ENCODE measurements at places on chromosomes 6 and 20.
A peak's percentile ranks its signal among the peaks of the same experiment; 100 is the strongest.

DNA sequence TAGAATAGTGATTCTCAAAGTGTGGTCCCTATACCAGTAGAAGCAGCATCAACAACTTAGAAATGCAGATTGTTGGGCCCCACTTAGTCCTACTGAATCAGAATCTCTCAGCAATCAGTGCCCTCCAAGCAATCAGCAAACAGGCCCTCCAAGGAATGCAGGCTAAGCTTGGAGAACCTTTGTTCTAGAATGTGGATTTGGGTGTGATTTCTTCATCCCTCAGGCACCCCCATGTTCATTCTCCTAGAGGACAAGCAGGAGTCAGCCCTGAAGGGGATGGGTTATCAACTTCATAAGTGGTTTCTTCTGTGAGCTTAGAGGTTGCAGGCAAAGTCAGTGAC lies 40.5 kb upstream of the TAF8 start:
- DNase-seq, result no peak

GRCh38 chr6:82467338-82467737 lies 103.7 kb downstream of the TPBG start:
- DNase-seq, result no peak

- DNase-seq, result no peak
These were observed 243.9 kb upstream of the RUNX2 start for GRCh38 chr6:45084257-45084656.

DNA sequence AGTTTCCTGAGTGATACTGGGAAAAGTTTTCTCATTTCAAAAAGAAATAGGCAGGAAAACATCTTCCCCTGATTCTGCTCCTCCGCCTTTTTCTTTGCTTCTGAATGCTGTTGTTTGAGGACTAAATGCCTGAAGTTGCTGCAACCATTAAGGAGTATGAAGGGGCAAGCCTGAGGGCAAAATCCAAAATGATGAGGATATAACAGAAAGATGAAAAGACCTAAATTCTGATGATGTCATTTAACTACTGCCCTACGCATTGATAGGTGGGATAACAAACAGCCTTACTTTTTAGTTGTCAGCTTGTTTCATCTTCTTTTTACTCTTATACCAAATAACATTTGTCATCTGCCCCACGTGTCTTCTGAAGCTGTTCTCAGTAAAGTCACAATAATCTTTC lies 474.6 kb upstream of the MMS22L start:
- DNase-seq, result no peak

DNA sequence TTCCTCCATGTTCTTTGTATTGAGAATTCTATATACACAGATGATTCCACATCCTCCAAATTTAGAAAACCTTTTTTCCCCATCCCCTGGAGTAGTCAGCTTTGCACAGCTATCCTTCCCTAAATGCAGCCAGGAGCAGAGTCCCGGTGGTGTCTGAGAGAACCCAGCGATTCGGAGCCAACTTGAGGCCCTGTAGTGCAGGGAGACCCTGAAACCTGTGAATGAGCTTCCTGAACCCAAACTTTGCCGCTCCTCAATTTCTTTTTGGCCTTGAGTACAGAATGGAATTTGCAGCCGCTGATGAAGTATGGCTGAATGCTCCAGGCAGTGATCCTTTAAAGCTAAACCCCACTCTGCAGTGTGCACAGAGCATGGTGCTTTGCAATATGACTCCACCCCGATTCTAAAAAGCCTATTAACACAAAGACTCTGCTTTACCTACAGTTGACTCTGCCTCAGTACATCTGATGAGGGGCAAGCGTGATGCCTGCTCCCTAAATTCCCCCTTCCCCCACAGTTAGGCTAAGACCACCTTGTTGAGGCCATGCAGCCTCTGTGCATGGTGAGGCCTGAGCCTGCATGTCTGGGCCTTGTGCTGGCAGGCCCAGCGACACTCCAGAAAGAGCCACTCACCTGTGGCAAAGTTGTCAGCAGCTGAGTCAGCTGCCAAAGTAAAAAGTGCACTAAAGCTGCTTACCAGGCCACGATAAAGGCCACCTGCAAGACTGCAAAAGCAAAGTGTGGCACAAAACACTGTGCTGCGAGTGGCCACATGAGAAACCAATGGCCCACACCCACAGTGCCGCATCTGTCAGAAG lies 82.1 kb downstream of the PLEKHG1 start:
- no peak for DNase-seq

DNA sequence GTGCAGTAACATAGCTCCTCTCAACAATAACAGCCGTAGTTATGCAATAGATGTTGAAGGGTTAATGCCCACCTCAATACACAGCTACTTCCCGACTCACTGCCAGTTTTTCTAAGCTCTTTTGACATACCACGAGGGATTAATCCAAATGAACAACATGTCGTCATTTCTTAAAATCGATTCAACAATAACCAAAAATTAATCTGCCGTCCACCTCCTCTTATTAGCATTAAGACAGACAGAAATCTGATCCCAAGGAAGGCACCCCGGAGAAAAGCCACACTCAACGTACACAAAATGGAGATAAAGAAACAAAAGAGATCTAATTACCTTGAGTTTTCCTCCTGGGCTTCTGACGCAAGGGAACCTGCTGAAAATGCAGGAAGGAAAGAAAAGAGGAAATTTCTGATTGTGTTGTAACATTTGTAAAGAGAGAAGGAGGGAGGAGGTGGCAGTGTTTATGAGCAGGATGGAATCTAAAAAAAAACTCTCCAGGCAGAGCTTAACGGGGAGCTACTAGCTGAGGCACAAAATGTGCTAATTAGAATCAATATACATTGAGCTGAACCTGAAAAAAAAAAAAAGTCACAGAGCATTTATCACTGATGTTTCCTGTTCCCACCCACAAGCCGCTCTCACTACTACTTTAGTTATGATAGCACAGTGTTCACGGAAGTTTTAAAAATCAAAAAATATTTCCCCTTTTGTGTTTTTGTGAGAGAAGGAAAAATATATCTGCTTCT lies 109.3 kb downstream of the IPCEF1 start:
- no peak for DNase-seq

GRCh38 chr6:148379966-148380713 lies 37.5 kb downstream of the SASH1 start:
- DNase-seq, result no peak

DNA sequence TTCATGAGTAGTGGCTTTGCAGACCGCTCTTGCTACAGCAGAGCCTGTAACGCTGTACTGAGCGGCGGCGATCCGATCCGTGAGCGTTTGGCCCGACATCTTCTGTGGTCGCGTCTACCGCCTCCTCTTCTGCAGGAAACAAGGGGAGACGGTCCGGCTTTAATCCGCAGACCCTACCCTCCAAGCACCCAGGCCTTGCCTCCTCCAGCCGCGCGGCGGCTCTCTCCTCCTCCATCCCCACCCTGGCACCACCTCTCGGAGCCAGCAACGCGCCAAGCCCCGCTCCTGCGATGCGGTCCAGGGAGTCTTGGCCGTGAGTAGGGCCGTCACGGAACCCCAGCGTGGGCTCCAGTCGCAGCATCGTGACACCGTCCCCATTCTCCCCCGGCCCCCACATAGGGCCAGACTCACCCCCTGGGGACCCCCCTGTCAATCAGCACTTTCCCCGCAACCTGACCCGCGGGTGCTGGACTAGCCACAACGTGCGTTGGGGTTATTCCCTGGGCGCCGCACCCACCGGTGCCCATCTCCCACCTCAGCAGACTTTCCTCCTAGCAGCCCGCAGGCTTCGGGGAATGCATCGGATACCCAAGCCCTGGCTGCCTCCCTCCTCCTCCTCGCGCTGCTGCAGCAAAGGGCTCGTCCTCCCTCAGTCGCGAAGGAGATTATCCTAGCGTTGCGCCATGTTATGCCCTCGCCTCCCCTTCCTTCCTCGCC lies 914 bp downstream of the SNAP91 start:
- no peak for DNase-seq

DNA sequence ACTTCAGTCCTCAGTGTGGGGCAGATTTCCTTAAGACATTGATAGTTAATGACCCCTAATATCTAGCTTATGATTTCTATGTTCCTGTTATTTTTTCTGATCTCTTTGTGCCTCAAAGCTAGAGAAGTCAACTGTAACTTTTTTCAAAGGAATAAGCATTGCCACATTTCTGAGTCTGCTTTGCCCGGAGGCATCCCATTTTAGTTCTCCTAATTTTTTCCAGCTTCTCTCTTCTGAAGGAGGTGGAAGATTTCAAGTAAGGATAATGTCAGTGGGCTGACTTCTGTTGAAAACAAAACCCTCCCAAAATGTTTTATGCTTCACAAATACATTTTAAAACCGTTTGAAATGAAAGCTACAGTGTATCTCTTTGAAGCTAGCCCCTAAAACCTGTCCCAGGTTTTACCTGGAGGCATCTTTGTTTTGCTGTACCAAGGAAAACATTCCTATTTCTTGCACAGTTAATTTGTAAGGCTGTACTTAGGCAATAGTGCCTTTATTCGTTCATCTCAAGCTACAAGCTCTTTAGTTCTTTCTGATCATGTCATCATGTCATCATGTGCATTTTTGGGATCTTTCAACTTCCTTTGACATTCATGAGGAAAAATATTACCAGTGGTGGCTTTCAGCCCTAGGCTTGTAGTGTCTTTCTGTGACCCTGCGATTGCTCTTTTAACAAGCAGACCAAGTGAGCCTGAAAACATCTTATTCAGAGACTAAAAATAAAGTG lies 45.7 kb downstream of the TSPYL4 start:
- DNase-seq, result no peak

DNA sequence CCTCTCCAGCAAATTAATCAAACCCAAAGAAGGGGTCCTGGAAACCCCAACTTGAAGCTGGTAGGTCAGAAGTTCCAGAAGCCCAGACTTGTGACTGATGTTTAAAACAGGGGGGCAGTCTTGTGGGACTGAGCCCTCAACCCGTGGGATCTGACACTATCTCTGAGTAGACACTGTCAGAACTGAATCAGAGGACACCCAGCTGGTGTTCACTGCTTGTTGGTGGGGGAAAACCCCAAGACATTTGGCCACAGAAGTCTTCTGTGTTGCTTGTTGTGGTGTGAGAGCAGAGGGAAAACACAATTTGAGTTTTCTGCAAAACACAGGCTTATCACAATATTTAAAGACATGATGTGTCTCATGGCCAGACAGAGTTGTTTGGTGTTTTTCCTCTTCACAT lies 29.9 kb downstream of the KIF13A start:
- no peak for DNase-seq

GRCh38 chr6:22313796-22314195 lies 17.0 kb upstream of the PRL start:
- no peak for DNase-seq

GRCh38 chr20:60172346-60172984 lies 214.2 kb downstream of the CDH26 start:
- DNase-seq, result no peak

GRCh38 chr6:30769088-30769852 lies 24.9 kb upstream of the IER3 start:
- DNase-seq, result peak; percentile 54

- DNase-seq, result no peak
These were observed 14.8 kb upstream of the VNN1 start for GRCh38 chr6:132728616-132729015.

GRCh38 chr20:53128004-53128403 lies 155.8 kb downstream of the TSHZ2 start:
- DNase-seq, result no peak

- no peak for DNase-seq
These were observed 125.8 kb downstream of the DLL1 start for GRCh38 chr6:170165085-170165470.

DNA sequence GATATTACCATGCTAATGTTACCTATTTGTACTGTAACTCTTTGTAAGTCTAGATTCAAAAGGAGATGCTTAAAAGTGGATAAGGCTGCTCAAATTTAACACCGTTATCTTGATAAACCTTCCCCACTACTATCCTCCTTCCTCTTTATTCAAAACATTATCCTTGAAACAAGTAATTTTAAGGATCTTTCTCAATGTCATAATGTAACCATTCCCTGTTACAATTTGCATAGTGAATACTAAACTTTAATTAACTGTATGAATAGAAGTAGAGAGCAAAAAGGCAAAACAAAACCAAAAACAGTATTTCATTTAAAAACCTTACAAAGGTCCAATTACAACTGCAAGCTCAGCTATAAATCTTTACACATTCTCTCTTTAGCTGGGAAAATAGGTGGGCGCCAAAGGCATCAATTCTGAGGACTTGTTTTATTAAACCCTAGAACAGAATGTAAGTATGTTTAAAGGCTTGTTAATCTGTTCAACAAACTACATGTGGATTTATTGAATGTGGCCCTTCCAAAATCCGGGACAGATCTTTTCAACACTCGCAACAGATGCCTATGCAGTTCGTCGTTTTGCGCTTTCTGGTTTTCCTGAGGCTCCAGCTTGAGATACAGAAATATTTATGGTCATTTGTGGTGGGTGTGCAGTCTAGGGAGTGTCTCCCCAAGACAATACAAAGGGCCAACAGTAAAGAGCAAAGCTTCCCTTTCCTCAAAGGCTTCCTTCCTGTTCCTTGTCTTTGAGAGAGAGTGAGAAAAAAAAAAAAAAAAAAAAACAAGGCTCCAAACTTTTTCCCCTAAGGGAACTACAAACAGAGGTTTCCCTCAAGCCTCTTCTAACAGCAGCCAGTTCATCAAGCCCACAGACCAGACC lies 15.1 kb downstream of the KIF13A start:
- no peak for DNase-seq

DNA sequence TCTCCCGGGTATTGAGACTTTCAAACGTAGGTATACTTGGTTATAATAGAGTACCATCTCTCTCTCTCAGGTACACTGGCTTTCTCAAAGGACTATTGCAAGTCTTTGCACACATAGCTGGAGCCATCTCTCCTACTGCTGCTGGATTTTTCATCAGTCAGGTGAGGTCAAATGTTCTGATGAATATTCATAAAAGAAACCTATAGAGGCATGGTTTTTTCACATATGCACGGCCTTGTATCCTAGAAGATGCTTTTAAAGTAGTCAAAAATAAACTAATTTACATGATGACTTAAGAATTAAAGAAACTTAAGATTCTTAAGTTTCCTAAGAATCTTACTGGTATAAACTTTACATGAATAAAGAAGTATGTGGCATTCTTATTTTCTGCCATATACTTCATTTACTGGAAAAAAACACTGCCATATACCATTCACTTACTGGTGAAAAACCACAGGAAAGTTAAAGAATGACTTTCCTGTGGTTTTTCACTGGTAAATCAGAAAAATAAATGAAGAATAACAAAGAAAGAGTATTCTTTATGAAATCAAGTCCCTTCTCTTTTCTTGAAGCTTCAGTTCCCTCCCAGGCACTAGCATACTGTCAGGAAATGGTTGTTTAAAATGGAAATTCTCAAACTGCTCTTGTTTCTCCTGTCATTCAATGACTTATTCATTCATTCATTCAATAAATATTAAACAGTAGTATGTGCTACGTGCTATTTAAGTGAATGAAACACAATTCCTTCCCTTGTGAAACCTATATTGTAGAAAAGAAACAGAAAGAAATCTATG lies 23.5 kb downstream of the SLC17A4 start:
- no peak for DNase-seq

DNA sequence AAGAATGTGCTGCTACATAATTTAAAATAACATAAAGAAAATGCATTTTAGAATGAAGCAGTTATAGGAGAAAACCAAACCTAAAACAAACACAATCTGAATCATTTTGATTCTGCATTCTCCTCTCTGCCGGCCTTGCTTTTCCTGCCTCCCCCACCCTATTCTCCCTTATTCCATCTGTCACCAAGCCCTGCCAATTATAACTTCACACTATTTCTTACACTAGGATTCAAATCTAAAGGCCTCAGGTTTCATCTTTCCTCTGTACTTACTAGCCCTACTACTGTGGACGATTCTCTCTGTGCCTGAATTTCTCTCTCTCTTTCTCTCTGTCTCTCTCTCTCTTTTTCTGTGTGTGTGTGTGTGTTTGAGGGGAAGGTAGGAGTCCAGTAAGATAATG lies 18.7 kb upstream of the PRIM2 start:
- DNase-seq, result no peak
